ENCODE measurements at places on chromosomes 3 and 15.

DNA sequence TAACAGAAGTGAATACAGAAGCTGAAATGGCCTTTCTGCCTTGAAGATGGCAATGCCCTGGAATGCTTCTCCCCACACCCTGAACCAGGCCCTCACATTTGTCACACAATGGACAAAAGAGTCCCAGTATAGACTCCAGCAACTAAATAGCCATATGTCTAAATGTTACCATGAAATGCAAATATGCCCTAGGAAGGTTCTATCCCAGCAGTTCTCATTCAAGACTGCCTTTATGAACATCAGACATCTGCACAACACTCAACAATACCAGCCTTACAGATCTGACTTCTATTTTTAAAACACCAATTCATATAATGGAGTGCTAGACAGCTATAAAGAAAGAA is 7.9 kb downstream of the ITGB5 start:
- DNase-seq = no peak

- DNase-seq = no peak
Observed at GRCh38 chr3:32401126-32401525, 9.5 kb downstream of the CMTM7 start.

DNA sequence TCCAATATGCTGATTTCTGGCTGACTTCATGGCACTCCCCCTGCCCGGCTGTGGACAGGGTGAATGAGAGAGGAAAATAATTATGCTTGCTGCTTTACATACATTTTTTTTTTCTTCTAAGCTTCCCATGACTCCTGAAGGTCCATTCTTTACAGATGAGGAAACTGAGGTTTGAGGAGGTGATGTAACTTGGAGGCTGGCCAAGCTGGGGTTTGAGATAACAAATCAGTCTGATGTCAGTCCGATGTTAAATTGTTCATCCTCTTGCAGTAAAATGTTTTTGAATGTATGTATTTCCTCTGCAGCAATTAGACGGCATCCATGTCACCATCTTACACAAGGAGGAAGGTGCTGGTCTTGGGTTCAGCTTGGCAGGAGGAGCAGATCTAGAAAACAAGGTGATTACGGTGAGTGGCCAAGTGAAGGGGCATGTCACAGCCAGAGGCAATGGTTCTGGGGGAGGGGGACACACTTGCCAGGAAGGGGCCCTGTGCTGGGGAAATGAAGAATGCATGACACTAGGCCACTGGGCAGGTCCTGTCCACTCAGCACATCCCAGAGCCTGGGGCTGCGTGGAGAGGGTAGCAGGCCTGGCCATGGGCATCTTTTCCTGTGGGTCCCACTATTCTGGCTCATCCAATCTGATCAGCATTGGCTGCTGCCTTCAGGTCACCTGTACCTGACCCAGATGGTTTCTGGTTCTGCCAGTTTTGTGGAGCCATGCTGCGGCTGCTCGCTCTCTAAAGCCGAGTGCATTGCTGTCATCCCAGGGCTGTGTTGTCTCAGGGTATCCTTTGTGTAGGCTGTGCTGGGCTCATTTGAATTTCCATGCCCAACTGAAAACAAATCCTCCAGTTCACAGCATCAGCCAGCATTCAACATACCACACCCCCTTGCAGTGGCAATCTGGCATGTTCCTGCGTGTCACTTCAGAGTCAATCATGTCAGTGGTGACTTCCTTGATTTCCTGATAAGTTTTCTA is 20.4 kb downstream of the STARD5 start:
- no peak for DNase-seq

GRCh38 chr15:67832031-67832551 is 6.8 kb downstream of the SKOR1 start:
- no peak for DNase-seq

- no peak for DNase-seq
Observed at GRCh38 chr3:111045564-111045963, 26.1 kb upstream of the NECTIN3 start.

- DNase-seq = no peak
Observed at GRCh38 chr3:72855001-72855400, 6.8 kb upstream of the SHQ1 start.

GRCh38 chr15:41621200-41622193 is 38.7 kb upstream of the MGA start:
- DNase-seq = peak; percentile 75

DNA sequence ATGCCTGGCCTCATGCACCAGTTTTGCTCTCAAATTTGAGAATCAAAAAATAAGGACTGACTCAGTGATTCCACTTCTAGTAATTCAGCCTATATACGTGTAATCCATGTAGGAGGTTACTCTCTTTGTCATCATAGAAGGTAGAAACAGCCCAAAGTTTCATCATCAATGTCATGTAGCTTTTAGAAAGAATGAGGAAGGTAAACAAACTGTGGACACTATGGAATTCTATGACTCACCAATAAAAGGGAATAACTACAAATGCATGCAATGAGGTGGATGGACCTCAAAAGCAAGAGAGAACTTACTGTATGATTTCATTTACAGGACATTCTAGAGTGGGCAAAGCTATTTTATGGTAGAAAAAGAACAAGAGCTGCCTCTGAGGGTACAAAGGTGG is 93.2 kb upstream of the LRIG1 start:
- peak; percentile 85 for DNase-seq

DNA sequence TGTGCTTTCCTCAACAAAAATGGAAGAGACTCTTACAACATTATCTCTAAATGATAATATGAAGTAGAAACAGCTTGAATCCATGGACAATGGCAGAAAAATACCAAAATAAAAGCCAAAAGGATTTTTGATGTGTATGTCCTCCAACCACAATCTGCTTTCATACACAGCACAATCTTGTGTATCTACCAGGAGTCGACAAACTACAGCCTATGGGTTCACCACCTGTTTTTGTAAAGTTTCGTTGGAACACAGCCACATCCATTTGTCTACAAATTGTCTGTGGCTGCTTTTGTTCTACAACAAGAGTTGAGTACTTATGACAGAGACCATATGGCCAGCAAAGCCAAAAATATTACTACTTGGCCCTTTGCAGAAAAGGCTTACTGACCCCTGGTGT is 88.7 kb upstream of the UBE2E2 start:
- DNase-seq = no peak

DNA sequence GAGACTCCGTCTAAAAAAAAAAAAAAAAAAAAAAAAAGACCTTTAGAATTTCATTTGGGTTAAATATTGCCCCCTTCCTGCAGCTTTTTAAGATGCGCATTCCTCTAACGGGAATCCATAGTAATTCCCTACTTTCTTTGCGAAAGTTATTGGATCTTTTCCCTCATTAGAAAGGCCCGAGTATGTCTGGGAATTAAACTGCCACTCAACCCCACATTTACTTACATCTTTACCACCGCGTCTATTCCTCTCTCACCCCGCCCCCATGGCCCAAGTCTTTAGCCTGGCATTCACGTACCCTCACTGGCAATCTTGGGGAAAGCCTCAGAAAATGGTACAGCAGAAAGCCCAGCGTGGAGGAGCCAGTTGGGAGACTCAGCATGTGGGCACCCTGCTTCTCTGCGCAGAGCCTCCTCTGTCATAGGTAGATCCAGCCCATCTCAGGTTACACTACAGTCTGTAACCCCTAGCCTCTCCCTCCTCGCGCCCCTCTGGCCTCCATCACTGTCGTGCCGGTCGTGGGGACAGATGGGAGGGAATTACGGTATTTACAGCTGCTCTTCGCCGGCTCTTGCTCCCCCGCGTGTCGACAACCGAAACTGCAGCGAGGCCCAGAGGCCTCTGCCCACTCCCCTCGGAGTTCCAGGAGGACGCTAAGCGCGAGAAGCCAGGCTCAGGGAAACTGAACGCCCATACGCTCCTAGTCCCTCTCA is 6.4 kb upstream of the ANKDD1A start:
- no peak for DNase-seq

GRCh38 chr3:14872706-14873105 is 53.9 kb downstream of the FGD5 start:
- DNase-seq = no peak

DNA sequence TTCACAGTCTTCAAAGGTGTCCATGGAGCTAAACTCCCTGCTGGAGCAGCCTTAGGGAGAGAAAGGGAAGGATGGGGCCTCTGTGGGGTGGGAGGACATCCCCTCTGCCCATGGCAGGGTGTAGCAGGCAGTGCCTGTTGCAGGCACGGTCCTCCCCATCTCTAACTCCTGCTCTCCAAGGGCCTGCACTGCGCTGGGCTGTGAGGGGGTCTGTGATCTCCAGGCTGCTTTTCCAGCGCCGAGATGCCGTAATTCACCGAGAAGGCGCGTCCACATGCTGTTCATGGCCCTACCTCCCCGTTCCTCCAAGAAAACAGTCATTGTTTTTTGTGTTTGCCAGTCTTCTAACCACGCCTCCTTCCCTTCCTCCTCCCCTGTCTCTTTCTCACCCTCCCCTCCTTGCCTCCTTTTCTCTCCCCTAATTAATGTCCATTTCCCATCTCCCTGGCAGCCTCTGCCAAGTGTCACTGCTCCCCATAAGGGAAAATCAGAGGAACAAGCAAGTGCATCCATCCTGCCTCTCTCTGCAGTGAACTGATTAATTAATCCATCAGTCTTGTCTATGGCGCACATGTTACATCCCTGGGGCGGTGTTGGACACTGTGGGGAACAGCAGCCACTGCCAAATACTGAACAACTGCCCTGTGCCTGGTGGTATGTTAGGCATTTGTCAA is 17.7 kb upstream of the LAMP3 start:
- no peak for DNase-seq

DNA sequence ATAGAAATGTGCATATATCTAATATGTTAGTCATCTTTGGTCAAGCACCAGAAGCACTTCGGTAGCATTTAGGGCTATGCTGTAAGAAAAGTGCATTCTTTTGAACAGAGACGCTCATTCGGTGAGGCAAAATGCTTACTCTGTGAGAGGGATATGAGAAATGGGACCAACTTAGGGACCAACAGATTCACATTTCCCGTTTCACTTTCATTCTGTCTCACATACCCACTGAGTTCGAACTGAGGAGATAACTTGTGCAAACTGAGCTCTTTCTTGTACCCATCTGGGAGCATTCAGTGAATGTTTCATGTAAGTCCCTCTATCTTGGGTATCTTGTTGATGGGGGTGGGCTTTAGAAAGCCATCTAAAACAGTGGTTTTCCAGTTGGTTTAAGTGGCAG is 135.3 kb downstream of the FEZF2 start:
- no peak for DNase-seq

- DNase-seq = peak; percentile 99
Observed at GRCh38 chr3:64595253-64595694, 92.5 kb downstream of the ADAMTS9 start.

DNA sequence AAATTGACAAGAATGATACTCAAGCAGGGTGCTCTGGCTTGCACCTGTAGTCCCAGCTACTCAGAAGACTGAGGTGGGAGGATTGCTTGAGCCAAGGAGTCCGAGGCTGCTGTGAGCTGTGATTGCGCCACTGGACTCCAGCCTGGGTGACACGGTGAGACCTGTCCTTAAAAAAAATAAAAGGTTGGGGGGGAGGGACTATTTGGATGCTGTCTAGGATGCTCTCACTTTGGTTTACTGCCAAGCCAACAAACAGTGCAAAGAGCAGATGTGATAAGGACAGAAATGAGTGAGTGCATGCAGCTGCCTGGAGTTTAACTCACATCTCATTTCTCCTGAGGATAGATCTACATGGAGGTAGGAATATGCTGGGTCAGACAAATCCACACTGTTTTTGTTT is 130.0 kb downstream of the FRMD4B start:
- DNase-seq = no peak

GRCh38 chr15:60804986-60805949 is 326.3 kb upstream of the ICE2 start:
- DNase-seq = peak; percentile 84

- DNase-seq = peak; percentile 85
Observed at GRCh38 chr3:4426782-4427344, 40.2 kb downstream of the SUMF1 start.

- DNase-seq = no peak
Observed at GRCh38 chr3:179701176-179701827, 48.5 kb downstream of the USP13 start.

GRCh38 chr3:61562042-61562720 is 810 bp downstream of the PTPRG start:
- DNase-seq = no peak
